ENCODE measurements at places on chromosomes 13 and 19. TPM values are rescaled to one million over a fixed set of nuclear protein-coding genes. Genes with fewer than 3 reads are reported as not detected.

The NXNL1 gene
- total RNA-seq, result not detected

GRCh38 chr19:28022506-28022905, 1190.4 kb downstream of the UQCRFS1 start:
- DNase-seq, result no peak

GRCh38 chr13:111458001-111458531, 137.6 kb downstream of the TEX29 start:
- no peak for DNase-seq

GRCh38 chr13:58254943-58255342, 623.4 kb downstream of the PCDH17 start:
- no peak for DNase-seq

- peak; percentile 15 for DNase-seq
These were observed 195.6 kb downstream of the KCTD12 start for GRCh38 chr13:76690611-76691010.
